ENCODE measurements at places on chromosomes 12 and 14.

DNA sequence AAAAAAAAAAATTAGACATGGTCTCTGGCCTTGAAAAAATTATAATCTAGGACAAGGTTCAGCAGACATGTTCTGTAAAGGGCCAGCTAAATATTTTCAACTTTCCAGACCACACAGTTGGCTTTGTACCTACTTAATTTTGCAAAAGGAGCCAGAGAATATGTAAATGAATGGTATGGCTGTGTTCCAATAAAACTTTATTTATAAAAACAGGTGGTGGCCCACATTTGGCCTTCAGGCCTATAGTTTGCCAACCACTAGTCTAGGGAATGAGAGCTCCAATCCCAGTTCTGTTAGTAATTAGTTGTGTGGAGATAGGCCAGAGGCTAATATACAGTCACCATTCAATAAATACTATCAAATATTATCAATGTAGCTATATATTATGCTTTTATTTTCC, 29.3 kb upstream of the PWP1 start:
- no peak for DNase-seq

GRCh38 chr12:124152731-124153130, 142.2 kb upstream of the RFLNA start:
- DNase-seq: no peak

DNA sequence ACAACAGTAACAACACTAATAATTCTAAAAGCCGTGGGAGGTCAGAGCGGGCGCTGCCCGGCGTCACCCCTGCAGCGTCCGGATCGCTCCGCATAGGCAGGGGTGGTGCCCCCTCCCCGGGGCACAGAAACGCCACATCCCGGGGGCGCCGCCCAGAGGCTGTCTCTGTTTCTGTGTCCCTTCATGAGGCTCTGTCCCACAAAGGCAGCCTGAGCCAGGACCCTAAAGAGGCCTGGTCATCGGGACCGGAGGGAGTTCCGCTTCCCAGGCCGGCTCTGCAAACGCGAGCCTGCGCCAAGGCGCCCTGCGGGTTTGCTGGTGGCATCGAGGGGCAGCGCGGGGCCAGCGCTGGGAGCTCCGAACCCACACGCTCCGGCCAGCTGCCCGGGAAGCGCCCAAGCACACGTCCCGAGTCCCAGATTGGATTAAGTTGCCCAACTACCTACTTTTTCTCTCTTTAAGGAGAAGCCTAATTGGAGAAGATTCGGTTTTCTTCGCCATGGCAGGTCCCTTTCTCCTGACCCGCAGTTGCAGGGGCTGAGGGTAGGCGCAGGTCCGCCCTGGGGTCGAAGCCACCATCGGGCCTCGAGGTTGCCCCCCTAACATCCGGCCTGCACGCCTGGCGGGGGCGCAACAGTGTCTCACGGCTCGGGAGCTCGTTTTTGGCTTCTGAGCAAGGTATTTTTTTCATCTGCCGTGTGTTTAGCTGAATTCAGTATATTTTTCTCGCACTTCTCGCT, 421.7 kb downstream of the VRK1 start:
- DNase-seq: no peak

DNA sequence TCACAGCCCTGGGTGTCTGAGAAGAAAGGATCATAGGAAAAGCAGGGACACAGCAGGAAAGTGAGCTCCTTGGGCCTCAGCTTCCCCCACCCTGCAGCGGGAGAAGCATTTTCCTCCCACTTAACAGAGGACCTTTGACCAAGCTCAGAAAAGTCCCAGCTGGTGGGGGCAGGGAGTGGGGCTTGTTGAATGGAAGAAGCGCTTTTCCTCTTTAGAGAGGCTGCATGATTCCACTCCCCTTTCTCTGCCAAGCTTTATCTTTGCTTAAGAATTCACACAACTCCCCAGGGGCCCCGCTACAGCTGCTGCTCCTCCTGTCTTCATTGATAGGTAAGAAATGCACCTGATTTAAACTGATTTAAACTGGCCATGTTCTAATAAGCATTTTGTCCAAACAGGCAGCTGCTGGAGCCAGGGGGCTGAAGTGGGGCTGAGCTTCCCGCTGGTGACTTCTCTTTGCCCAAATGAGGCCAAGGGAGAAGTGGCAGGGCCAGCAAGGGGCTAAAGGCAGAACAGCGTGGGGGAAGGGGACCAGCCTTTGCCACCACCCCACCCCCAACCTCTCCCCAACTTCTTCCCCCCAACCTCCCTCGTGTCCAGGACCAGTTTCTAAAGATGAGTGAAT, 1.7 kb upstream of the PAPLN start:
- DNase-seq: peak; percentile 75

DNA sequence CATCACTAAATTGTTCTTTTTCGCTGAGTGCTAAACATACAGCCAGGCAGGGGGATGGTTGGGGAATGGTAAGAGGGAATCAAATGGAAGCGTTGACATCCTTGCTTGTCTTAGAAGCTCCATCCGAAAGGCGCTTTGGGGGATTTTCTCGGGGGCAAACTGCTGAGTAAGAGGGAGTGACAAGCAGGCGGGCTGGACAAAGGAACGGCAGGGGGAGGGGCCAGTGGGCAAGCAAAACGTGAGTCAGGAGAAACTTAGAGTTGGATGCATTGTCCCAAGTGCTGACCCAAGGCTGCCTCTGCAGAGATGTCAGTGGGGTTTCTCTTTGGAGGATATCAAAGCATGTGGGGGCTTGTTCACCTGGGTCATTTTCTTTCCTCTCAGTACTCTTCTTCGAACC, 480.5 kb downstream of the VRK1 start:
- no peak for DNase-seq

DNA sequence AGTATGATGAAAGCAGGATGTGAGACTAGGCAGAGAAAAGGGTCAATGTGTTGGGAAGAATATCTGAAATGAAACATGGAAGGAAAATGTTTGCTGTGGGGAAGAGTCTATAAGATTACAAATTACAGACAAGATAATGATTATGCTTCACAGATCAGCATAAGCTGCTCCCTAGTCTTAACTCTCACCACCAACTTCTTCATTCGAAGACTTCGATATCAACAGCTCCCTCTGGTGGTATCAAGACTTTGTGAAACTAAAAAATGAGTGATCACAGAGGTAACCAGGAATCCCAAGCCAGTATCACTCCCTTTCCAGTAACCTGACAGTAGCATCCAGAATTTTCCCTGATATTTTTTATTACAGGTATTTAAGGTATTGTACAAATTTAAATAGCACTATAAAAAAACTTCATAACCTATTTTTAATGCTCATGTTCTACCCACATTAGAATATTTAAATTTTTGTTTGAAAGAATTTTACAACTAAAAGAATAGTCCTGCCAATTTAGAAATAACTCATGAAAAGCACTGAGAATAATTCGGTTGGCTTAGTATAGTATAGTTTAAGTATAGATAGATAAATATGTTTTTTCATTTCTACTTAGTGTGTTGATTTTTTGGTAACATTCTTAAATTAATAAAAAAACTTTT, 84.4 kb downstream of the C2CD5 start:
- no peak for DNase-seq

- DNase-seq: no peak
Measured at GRCh38 chr12:100987552-100988521, 193.3 kb downstream of the ANO4 start.

- DNase-seq: no peak
Measured at GRCh38 chr14:79118291-79118690, 948.1 kb downstream of the NRXN3 start.

DNA sequence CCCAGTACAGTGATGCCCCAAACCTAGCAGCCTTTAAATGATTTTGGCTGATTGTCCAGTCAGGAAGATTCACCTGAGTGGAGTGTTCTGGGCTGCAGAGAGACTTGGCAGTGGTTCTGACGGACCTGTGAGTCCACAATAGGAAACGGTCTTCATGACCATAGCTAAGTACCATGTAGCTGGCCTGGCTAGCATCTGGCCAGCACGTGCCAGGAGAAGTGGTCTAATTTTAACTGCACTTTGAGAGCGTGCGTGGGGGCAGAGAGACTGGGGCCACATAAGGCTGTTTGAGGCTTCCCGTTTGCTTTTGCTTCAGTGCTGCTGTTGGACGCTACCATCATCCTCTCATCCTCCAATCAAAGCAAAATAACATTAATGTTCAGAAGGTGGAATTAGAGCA, 54.7 kb downstream of the PPM1A start:
- no peak for DNase-seq

GRCh38 chr14:99689266-99690236, 5.5 kb downstream of the CYP46A1 start:
- no peak for DNase-seq

GRCh38 chr12:89103831-89104230, 248.5 kb downstream of the DUSP6 start:
- DNase-seq: no peak

GRCh38 chr12:6950401-6950801, 755 bp upstream of the PTPN6 start:
- no peak for DNase-seq

- DNase-seq: no peak
Measured at GRCh38 chr12:65637774-65638173, 186.5 kb upstream of the HMGA2 start.

- no peak for DNase-seq
Measured at GRCh38 chr14:100541621-100542560, 45.3 kb downstream of the BEGAIN start.

DNA sequence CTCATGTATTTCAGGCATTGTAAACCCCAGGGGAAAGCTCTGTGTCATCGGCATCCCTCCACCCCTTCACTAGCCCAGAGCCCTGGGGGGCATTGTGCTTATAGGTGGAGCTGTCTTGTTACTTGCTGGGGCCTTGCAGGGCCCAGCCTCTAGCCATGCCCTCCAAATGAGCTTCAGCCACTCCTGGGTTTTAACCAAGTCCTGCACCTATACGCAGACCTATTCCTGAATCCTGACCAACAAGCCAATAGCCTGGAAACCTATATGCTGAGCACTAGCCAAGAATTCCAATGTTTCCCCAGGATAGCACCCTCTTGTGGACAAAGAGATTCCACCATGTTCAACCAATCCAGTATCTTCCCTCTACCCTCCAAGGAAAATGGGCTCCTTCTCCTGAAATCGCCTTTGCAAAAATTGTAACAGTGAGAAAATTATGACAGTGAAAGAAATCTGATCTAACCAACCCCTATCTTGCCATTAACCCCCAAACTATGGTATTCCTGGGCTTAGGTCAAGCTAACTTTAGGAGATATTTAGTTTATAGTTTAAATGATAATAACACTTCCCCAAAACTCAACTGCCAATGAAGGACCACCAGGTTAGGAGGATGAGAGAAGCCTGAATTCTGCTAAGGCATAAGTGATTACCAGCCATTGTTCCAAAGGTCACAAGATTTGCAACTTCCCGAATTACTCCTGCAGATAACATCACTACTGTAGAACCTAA, 55.5 kb downstream of the TTC7B start:
- peak; percentile 54 for DNase-seq

DNA sequence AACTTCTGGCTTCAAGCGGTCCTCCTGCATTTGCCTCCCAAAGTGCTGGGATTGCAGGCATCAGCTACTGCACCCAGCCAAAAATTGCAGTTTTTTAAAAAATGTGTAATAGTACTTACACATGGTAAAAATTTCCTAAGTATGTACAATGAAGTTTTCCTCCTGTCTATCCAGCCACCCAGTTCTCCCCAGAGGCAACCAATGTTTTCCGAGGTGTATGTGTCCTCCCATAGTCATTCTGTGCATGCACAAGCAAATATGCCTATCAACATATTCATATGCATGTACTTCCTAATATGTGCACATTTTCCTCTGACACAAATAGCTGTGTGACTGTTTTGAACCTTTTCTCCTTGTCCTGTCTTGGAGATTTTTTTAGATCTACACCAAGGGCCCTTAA, 195.0 kb downstream of the SLC5A8 start:
- DNase-seq: no peak

GRCh38 chr12:13613297-13613696, 368.1 kb downstream of the GRIN2B start:
- DNase-seq: no peak

DNA sequence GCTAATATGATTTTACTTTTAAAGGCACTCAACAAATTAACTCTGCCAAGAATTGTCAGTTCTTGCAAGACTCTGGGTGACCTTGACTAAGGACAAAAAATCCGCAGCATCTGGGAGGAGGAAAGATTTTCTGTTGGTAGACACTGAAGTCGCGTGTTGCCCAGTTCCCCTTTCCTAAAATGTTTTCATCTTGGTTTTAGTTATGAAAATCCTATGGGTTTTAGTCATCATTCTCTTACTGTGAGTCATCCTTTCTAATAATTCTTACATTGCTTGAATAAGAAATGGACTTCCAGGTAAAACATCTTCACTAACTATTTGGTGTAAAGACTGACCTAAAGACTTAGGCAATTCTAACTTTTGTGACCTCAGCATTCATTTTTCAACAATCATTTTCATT, 9.1 kb downstream of the GSG1 start:
- DNase-seq: no peak

DNA sequence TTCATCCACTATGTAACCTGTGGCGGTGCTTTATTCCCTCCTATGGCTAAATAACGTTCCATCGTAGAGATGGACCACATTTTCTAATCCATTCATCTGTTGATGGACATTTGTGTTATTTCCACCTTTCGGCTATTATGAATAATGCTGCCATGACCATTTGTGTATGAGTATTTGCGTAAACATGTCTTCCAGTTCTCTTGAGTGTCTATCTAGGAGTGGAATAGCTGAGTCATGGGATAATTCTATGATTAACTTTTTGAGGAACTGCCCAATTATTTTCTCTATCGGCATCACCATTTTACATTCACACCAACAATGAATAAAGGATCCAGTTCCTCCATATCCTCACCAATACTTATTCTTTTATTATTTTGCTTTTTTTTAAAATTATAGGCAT, 261.9 kb upstream of the SFSWAP start:
- no peak for DNase-seq

DNA sequence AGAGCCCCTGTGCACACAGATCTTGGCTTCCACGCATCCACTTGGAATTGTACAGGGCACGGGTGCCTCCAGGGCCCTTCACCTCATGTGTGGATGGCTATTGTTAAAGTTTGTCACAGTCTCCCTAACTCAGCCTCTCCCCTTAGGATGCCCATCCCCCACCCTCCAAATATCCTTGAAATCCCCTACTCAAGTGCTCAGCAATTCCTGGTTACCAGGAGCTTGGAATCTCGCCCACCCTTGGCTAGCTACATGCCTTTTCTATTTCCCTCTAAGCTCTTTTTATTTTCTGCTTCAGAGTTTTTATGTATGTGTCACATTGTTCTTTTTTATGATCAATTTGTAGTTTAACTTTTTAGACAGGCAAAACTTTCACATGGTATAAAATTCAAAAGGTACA, 13.0 kb upstream of the NR1H4 start:
- DNase-seq: no peak

DNA sequence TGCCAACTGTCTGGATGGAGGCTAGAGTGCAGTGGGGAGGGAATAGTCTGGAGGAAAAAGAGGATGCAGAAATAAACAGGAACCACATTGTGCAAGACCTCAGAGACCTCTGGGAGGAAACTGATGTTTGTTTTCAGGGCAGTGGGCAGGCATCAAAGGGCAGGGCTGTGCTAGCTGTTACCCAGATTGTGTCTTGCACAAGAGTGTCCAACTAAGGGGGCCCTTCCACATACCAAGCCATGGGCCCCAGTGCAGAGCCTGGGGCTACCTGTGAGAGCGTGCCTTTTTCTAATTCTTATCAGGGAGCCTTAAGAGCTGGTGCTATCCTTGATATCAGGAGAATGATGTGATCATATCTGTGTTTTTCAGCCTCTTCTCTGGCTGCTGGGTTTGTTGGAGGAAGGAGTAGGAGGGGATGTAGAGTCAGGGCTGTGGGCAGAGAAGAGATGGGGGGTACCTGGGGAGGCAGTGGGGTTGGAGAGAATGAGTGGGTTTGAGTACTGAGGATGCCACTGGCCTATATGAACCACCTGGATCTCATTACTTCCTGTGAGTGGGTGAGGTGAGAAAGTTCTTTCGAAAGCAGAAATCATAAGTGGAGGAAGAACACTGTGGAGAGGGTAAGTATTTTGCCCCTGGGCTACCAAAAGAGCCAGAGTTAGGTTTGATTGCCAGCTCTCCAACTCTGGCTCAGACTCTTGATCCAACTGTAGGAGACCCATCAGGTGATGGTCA, 259.2 kb upstream of the CRY1 start:
- no peak for DNase-seq

Data from NCI-H524 treated with DMSO at 0.1 percent for 48 hours (cell line).